ENCODE measurements at places on chromosomes 16 and 17.

DNA sequence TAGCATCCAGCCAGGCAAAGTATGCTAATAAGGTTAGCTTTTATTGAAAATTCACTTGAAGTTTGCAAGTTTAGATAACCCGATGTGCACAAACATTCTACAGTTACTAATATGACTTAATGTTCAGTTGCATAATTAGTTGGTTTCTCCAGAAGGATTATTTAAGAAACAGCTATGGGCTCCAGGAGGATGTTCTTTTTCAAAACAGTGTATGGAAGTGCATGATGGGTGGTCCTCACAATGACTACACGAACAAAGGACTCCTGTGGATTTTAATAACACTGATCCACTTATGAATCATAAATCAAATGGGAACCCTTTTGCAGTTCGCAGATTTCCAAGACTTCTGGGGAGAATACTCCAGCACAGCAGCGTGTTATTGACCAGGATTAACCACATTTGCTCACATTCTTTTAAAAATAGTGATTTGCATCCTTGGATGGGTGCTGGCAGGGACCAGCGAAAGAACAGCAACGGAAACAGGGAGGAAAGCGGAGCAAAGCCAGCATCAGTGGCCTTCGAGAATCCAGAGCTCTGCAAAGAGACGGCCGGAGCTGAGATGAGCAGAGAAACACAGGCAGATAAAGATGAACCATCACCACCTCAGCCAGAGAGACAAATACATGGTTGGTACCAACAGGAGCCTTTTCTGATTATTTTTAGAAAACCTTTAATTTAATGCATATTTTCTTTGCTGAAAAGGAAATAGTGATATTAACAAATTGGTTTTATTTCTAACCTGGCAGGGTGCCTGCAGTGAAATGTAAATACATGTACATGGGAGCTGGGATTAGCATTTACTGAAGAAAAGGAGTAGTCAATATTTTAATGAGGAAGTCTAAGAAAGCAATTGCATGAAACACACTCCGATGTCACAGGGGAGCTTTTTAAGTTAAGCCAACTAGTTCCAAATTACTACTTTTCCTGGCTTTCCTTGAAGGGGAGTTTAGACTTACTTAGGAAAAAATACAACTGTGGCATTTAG, 623.2 kb upstream of the ZFHX3 start:
- no peak for DNase-seq

GRCh38 chr17:60371818-60372510, 20.0 kb downstream of the USP32 start:
- no peak for DNase-seq

DNA sequence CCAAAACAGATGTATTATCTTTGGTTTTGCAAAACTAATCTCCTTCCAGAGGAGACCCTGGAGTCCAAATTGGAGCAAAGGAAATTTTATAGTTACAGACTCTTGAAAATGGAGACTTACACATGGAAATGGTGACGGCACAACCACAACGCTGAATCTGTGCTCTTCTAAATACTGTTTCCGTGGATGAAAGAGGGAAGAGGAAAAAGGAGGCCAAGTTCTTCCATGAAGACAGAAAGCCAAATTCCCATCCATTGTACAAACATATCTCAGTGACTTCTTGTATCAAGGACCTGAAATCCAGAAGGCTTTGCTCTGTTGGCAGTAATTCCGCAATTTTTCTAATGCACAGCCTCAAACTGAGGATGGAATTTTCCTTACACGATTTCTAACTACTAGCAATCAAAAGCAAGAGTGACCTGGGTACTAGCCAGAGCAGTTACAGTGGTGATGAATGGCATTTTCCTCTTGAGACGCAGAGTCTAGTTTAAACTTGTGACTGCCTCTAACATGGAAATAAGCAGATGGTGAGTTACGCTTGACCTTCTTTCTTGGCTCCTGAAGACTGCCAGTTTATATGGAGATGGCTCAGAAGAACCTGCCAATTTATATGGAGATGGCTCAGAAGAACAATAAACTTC, 38.5 kb downstream of the VPS53 start:
- no peak for DNase-seq

DNA sequence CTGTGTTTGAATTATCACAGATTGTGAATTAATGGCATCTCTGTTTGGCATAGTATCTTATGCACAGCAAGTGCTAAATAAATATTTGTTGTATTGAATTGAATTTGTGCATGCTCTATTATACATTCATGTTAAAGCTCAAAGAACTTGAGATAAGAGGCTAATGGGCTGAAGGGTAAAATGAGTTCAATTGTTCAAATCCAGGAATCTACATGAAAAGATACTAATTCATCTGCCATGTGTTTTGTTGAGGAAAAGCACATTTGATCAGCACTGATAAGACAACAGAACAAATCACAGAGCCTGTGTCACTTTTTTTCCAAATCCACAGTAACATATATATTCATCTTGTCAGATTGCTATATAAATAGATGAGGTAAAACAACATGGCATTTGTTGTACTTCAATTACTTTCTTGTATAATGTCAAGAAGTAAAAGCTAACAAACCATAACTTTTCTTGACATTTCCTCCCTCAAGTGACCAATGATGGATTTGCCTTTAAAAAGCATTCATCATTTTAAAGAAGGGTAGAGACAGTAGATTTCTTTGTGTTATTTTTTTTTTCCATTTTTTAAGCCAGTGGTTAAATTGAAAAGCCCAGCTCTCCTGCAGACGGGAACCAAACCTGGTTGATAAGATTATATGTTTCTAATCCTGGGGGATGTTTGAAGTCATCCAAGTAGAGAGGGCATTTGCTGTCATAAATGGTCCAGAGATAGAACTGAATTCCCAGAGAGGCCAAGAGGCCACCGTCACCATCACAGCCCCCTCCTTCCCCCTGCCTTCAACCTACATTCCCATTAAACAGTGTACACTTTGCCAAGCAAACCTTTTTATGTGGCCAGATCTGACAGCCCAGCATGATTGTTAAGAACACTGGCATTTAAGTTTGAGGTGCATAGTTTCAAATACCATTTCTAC, 123.0 kb downstream of the CHD9NB start:
- peak; percentile 26 for DNase-seq

- DNase-seq = no peak
These were observed 165.0 kb downstream of the LGALS9B start for GRCh38 chr17:20302246-20302917.

All from NCI-H1417 (cell line).